ENCODE measurements at places on chromosomes 11 and 22.
A peak's percentile ranks its signal among the peaks of the same experiment; 100 is the strongest.

DNA sequence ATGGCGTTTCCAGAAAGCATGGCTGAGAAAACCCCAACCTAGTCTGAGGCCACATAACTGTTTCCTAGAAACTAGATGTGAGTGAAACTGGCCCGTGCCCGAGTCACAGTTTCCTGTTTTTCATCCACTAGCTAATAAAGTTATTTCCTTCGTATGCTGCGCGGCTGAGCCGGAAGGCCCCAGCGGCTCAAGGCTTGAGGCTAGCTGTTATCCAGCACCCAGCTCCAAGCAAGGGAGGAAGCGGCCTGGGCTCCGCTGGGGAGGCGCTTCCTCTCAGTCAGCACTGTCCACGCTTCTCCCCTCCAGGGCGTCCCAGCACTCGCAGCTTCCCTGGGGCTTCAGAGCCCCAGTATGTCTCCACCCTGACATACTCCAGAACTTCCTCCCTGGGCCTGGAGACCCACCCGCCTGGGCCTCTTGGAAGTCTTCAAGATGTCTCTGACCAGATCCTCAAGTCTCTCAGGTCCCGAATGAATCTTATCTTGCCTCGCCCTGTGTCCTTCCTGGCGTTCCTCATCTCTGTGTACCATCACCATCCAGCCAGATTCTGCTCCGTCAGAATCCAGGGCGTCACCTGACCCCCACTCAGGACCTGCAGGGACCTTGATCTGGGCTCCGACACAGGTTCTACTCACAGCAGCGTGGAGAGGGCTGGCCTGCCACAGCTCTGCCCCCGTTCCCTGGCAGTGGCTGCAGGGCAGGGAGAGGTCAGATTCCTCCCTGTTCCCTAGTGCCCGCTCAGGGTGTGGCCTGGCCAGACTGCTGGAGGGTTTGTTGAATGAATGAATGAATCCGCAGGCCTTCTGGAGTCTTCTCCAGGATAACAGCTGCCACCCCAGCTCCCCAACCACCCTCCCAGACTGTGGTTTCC lies 81.9 kb downstream of the LRRC32 start:
- peak; percentile 18 for DNase-seq

DNA sequence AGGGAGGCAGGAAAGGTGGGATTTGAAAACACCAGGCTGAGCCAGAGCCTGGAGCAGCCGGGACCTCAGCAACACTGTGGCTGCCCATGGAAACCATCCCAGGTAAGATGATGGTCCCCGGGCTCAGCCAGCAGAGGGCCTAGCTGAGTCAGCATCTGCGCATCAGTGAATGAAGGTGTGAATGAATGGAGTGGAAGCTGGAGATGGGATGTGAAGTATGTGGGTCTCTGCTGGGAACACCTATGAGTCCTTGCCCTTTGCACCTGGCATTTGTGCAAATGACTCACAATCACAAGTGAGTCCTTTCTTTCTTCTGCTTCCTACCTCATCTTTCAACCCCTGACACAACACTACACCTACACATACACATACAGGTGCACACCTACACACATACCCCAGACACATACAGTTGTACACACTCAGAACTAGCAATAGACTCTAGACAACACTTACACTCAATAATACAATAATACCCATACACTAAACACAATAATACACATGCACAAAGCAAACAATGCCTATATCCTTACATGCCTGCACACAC lies 62.8 kb upstream of the PRDM11 start:
- DNase-seq, result no peak

- no peak for DNase-seq
Observed at GRCh38 chr22:44888491-44889254, 121.1 kb downstream of the PHF21B start.

GRCh38 chr11:13118194-13118593 lies 109.1 kb downstream of the RASSF10 start:
- no peak for DNase-seq

DNA sequence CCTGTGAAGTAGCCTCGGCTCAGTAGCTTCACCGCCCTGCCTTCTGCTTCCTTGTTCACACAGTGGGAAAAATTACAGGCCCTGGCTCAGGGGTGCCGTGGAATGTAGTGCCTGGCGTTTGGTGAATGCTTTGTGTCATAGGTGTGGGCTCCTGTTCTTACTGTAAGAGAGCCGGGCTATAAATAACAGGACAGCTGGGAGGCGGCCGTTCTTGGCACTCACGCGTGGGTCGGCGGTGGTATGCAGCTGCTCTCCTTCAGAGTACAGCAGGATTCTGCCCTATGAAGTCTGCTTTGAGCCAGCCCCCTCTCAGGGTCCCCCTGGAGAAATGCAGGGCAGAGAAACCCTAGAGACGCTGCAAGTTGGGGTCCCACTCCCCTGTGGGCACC lies 84.2 kb downstream of the CTTN start:
- DNase-seq, result no peak

DNA sequence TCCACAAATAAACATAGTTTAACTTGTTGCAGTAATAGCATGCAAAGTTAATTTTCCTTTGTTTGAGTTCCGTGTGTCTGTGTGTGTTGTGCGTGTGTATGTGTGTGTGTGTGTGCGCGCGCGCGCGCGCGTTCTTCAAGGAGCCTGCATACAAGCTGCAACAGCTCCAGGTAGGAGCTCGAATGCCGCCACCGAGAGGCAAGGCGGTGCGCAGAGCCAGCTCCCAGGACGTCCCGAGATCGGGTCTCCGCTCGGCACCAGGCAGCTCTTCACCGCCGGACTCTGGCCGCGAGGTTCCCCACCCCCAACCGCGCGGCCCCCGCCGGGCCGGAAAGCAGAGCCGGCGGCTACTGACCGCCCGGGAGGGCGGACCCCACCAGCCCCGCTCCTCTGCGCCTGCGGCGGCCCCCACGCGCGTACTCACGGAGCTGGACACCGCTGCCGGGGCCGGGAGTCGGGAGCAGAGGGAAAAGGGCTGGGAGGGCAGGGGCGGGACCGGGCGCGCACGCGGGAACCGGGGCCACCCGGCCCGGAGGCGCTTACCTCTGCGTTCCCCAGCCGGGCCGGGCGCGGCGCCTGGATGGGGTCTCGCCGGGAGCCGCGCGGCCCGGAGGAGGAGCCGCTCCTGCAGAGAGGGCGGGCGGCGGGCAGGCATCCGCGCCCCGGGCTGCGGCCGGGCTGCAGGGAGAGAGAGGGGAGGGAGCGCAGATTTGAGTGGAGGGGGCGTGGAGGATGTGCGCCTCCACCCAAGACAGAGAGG lies 40.4 kb upstream of the AKIP1 start:
- DNase-seq, result no peak

GRCh38 chr11:66950112-66950535 lies 8.1 kb downstream of the PC start:
- no peak for DNase-seq

GRCh38 chr22:37643225-37643847 lies 3.9 kb downstream of the SH3BP1 start:
- DNase-seq, result peak; percentile 75

GRCh38 chr11:121037016-121037415 lies 13.1 kb downstream of the TBCEL start:
- DNase-seq, result no peak

DNA sequence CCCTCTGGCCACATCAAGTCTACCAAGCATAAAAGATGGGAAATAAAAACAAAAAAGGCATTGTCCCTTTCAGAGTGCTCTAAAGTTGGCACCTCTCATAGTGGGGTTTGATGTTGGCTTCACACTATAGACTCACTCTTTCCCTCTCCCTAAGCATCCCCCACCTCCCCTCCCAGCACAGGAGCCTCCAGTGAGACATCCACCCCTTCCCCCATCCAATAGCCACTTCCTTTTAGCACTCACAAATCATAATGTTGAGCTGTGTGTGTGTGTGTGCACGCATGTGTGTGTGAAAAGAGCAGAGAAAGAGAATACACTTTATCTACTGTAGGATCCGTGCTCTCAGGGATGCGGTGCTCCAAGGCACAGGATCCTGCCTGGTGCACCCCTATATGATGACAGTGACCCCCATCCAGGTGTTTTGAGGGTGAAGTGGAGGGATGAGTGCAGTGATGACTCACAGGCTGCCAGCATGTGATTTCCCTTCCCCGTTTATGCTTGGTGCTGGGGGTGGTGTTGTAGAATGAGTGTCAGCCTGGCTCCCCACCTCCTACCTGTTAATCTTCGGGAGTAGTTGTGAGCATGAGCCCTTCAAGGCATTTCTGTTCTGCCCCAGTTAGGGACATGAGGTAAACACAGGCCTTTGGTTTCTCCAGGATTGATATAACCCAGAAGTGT lies 235.2 kb upstream of the B3GAT1 start:
- DNase-seq, result no peak

GRCh38 chr11:18064450-18065054 lies 18.5 kb upstream of the TPH1 start:
- no peak for DNase-seq

DNA sequence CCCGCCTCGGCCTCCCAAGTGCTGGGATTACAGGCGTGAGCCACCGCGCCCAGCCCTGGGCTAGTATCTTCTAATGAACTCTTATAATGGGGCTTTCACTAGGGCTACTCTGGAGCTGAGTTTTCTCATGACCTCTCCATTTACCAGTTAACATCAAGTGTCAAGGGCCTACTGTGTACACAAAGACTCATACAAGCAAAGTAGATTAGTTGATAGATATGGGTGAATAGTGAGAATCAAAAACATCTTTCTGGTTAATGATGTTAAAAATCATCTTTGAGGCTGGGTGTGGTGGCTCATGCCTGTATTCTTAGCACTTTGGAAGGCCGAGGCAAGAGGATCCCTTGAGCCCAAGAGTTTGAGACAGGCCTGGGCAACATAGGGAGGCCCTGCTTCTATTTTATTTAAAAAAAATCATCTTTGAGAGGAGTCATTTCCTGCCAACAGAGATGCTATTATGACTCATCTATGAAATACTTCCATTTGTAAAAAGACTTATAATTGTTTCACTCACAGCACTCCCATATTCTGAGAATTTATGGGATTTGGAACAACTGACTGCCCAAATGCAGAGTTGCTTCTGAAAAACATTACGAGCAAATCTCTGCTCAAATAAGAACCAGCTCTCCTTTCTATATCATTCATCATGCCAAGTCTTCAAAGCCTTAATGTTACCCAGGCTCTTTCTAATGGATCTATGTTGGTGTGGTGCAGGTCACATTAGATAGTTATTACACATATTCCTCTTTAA lies 57.0 kb downstream of the GDPD4 start:
- DNase-seq, result no peak

DNA sequence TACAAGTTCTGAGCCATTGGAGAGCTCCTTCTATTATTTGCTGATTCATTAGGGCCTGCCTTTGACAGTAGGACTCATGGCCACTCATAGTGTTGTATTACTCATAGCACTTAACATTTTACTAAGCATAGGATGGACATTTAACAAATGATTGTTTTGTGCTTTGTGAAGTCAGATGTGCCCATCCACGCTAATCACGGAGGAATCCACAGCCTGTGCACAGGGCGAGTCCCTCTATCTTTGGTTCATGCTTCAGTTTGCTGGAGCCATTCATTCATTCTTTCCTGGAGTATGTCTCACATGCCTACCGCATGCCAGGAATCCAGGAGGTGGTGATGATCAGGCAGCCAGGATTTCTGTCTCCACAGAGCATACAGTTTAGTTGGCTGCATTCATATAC lies 254.1 kb downstream of the NTM start:
- no peak for DNase-seq

Measured in activated T-helper 1 cell treated with anti-CD3 and anti-CD28 coated beads, Interleukin-2, amount 50 U/mL, for 16 hours (primary cell).